ENCODE measurements at places on chromosomes 1 and 21.

GRCh38 chr1:45303520-45304310 is 23.0 kb upstream of the HPDL start:
- DNase-seq, result peak; percentile 99

DNA sequence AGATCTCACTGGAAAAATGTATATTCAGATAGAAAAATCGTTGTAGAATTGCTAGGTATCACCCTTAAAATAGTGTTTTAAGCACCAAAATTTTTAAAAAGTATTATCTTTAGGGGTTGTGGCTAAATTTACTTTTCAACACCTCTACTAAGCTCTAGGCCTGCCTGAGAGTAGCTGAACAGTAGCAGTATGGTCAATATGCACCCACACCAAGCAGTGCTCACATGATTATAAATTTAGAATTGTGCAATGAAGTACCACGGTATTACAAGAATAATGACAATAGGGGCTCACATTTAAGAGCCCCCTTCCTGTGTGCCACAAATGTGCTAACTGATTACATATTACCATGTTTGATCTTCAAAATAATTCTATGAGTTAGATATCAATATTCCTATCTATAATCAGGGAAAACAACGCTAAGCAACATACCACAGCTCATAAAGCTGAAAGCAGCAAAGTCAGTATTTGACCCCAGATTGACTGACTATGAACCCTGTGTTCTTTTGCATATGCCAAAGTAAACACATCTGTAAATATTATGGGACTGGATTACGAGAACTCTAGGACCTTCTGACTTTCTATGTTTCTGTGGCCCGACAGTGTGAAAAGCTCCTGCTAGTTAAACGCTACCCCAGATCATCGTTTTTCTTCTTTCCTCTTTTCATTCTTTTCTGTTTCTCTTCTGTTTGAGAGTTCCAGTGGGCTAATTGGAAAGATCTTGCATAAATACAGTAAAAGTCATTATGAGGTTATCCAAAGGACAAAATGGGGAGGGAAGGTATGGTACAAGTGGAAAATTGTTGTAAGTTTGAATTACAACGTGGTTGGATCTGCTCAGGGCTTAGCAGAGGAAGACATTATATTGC is 201.1 kb upstream of the C1orf87 start:
- no peak for DNase-seq

DNA sequence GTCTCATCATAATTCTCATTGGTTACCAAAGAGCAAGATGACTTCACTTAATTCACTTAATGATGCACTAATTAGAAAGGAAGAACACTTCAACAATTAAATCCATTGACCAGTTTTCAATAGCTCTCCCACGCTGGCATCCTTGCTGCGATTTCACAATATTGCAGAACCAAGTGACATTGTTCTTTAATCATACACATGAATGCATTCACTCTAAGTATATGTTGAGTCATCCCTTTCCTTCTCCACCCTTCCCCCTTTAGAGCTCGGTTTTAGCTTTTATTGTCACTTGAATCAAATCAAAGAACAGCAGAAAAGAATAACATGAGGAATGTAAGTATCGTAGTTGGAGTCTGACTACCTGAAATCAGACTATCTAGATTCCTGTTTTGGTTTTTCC is 233.6 kb upstream of the FMN2 start:
- DNase-seq, result no peak

DNA sequence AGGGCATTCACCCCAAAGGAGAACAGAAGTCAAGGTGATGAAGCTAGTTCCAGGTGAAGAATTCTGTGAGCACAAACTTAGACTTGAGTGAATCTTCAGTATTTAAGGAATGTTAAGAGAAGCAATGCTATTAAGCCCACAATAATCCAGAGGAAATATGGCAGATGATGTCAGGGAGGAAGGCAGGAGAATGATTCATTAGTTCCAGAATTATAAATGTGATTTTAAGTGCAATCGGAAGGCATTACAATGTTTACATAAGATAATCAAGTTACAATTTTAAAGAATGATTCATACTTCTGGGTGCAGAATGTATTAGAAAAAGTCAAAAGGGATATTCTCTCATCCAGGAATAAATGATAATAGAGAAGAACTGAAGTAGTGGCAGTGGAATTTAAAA is 545.2 kb upstream of the BRINP3 start:
- DNase-seq, result no peak

DNA sequence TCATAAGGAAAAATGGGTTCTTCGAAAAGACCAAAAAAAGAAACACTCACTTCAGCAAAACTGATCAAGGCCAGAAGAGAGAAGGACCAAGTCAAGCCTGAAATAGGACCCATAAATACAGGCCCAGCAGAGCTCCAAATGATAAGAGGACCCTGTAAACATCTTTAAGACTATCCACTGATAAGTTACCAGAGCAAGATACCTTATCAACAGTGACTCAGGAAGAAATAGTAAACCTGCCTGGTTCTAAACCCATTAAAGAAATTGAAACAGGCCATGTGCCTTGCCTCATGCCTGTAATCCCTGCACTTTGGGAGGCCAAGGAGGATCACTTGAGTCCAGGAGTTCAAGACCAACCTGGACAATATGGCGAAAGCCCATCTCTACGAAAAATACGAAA is 81.8 kb upstream of the ERRFI1 start:
- DNase-seq, result no peak

DNA sequence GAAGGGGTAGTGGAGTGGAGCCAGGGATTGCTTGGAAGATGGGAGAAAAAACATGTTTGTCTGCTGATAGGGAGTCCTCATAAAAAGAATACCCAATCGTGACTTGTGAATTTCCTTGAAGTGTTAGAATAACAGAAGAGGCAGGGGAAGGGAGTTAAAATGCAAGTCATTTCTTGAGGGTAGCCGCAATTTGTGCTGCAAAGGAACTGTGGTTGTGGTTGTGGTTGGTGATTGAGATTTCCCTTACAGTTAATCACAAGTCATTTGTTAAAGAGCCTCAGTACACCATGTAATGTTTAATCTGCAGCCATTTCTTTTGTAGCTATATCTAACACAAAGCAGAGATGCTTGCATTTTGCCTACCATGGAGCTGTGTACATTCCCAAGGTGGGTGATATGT is 38.5 kb upstream of the EGLN1 start:
- DNase-seq, result no peak

DNA sequence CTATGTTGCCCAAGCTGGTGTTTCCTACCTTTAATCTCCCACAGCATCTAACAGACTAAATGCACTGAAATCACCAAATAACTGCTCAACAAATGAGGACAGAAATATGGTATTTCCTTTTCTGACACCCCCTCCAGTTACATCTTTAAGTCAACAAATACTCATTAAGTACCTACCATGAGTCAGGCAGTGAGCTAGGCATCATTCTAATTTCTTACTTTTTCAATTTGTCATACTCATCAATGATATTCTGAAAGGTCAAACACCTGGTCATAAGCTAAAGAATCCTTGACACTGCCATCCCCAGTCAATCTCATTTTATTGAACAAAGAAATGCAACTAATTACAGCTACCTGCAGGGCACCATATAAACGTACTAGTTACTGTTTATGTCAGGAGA is 36.6 kb downstream of the LUZP1 start:
- no peak for DNase-seq
